ENCODE measurements at places on chromosomes 12 and 14.

DNA sequence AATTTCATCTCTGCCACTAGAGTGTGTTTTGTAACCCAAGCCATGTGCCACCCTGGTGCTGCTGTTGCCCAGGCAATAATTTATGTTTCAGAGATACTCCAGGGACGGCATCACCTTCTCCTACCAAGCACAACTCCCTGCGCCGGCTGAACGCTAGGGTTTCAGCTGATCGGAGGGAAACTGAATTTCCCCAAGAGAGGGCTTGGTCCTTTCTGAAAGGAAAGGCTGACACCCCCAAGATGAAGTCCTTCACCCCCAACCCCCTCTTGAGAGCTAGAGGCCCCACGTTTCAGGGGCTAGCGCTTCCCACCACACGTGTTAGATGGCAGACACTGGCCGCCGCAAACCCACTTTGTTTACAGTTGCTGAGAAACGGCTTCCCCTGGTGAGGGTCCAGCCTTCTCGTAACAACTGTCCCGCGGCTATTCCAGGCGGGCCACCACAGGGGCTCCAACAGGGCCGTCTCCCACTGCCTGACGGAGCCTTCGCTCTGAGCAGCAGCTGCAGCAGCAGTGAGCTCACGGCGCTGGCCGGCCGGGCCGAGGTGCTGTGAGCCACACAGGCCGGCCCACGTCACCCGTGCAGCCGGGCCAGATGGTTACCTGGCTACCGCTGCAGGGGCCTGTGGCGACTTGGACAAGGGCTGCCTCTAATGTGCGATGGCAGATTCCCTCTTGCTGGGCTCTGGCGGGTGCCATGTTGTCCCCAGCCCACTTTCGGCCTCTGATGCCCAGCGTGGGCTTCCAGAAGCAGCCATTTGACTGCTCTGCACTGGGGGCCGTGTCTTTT is 66.4 kb downstream of the TESC start:
- DNase-seq = no peak

DNA sequence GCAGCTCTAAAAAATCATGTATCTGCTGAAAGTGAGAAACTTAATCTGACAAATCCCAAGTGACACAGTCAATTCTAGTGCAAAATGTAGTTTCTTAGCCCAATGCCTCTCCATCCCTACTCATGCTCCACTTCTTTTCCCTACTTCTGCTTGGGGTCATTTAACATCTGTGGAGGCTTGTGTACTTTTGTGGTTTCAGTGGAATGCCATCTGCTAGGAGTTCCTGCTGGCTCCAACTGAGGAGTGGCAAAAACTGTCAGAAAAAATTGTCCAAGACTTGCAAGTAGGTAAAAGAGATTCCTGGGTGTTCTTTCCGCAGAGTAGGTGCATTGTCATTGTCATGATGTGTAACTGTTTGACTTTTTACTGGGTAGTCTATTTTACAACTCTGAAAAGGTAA is 12.5 kb upstream of the AVPR1A start:
- DNase-seq = no peak

DNA sequence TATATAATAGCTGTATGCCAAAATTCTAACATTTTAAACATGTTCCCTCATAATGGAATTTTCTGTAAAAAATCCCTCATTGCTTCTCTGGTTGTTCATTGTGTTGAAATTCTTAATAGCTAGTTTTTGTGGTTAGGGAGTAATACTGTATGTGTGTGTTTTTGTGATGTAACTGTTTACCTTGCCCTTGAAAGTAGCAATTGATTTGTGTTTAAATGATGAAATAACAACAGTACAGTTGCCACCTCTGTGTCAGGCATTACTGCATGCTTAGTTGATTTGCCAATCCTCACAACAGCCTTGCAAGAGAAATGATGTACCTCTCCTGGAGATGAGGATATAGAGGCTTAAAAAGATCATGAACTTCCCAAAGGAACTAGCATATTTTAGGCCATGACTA is 94.9 kb downstream of the DAAM1 start:
- no peak for DNase-seq

DNA sequence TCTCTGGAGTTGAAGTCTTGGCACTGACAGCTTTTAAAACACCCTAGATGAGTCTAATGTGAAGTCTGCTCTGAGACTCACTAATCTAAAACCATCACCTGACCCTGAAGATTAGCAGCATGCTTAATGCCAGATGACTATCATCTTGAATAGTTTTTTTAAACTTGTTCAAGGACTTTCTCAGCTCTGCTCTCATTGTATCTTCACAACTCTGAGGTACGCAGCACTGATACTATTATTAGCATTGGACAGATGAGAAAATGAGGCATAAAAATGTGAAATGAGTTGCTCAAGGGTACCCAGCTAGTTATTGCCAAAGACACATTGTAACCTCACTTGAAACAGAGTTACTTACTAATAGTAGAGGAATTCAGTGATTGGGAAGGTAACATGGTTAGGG is 4.8 kb downstream of the SLC38A1 start:
- DNase-seq = no peak

DNA sequence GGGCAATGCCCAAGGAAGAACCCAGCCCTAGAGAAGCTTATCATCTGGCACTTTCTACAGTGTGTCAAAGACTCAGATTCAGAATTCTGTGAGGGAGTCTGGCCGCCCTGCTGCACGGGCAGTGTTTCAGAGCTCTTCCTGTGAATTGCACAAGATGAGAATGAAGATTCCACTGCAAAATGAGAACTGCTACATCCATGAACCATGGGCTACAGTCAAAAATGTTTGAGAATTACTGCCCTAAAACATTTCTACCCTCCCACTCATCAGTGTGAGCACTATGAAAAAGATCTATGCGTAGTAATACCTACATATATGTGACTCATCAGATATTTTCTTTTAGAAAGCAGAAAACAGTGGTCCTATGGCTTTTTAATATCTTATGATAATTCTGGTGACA is 104.0 kb downstream of the STAB2 start:
- no peak for DNase-seq

DNA sequence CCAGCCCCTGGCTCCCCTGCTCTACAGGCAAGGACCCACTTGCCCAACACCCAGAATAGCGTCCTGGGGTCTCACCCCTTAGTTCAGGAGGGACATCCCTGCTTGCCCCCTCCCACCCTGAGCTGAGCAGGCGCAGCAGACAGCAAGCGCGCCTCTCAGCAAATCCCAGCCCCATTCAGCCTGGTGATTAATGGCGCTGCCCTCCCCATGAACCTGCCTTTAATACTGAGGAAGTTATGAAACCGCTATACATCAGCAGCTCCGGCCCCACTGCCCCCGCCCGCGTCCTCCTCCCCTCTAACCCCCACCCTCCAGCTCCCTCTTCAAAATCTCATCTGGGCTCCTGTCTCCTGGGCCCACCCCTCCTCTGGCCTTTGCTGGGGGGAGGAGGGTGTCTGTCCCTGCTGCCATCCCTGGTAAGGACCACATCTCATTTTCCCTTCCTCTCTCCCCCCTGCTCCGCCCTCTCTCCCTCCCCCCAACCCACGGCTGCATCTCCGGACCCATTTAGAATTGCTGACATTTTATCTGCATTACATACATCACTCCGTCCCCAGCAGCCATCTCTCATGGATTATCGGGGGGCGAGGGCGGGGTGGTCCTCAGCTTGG is 7.1 kb upstream of the SMUG1 start:
- DNase-seq = no peak
